ENCODE measurements at places on chromosomes 12 and 14.
A peak's percentile ranks its signal among the peaks of the same experiment; 100 is the strongest.

- DNase-seq, result peak; percentile 10
Measured at GRCh38 chr12:54358191-54358944, 5.9 kb downstream of the GPR84 start.

GRCh38 chr12:129404556-129404955 is 499.3 kb downstream of the TMEM132D start:
- DNase-seq, result no peak

DNA sequence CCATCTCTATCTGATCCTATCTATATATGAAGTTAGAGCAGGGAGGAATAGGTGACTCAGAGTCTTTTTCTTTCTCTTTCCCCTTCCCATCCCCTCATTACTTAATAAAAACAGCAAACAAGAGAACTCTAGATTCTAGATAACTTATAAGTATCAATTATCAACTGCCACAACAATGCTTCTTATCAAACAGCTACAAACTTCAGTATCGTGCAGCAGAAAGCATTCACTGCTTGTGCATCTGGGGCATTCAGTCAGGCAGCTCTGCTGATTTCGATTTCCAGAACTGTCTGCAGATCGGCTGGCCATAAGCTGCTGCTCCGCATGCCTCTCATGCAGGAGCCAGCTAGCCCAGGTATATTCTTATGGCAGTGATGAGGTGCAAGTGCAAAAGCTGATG is 19.4 kb downstream of the A2ML1 start:
- no peak for DNase-seq

DNA sequence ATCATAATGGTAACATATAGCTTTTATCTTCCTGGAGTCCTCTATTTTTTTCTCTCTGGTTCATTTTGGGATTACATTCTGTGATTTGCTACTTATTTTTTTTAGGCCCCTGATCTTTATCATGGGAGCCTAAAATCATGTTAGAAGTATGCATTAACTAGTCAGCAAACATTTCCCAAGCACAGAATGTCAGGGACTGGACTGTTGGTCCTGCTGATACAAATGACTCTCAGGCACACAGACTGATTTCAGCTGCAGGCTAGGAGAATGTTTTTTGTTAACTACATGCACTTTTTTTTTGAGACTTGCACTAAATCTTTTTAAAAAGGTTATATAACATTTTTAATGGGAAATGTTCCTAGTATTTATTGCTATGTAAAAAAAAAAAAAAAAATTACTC is 131.1 kb downstream of the ACSS3 start:
- DNase-seq, result no peak

GRCh38 chr14:105325716-105326567 is 11.4 kb downstream of the PACS2 start:
- DNase-seq, result no peak

GRCh38 chr14:35534873-35535482 is 1.0 kb downstream of the INSM2 start:
- peak; percentile 53 for DNase-seq

GRCh38 chr12:57694459-57695019 is 607 bp downstream of the OS9 start:
- no peak for DNase-seq

DNA sequence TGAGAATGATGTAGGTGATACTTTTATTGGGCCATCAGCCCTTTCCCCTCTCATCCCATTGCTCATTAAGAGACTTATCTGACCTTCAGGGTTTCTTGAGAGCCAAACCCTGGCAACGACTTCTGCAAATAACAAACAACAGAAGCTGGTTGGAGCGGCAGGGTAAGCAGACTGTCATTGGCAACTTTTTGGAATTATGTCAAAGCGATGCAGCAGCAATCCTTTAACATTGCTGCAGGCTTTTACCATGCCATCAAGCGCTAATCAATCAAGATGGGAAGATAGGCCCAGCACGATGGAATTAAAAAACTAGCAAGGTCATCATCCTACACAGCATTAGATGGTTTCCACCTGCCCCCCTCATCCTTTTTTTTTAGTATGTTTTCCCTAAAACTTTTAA is 406.1 kb upstream of the PDE3A start:
- DNase-seq, result no peak

GRCh38 chr12:71220260-71220659 is 62.5 kb upstream of the TSPAN8 start:
- no peak for DNase-seq

- DNase-seq, result no peak
Measured at GRCh38 chr14:50602035-50602434, 42.1 kb downstream of the ATL1 start.

GRCh38 chr14:52244997-52245396 is 22.5 kb upstream of the PTGDR start:
- DNase-seq, result no peak

DNA sequence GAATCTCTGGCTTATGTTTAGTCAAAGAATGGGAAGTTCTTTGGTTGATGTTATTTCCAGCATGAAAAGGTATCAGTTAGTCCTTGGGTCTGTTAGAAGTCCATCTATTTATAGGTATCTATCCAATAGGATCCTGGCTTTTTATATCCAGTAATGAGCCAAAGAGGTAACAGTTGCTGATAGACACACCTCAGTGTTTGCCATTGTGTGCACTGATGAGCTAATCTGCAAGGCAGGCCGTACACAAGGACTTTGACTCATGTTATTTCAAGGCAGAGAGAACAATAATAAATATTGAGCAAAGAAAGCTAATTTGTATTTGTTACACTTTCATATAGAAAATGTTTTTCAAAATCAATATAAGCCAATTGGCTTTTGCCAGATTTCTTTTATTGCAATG is 56.4 kb downstream of the GLT1D1 start:
- DNase-seq, result no peak

GRCh38 chr14:34911209-34912150 is 36.3 kb upstream of the BAZ1A start:
- no peak for DNase-seq

GRCh38 chr14:95490727-95491451 is 25.6 kb downstream of the SYNE3 start:
- DNase-seq, result no peak

- no peak for DNase-seq
Measured at GRCh38 chr14:65302571-65303189, 109.8 kb upstream of the FUT8 start.

DNA sequence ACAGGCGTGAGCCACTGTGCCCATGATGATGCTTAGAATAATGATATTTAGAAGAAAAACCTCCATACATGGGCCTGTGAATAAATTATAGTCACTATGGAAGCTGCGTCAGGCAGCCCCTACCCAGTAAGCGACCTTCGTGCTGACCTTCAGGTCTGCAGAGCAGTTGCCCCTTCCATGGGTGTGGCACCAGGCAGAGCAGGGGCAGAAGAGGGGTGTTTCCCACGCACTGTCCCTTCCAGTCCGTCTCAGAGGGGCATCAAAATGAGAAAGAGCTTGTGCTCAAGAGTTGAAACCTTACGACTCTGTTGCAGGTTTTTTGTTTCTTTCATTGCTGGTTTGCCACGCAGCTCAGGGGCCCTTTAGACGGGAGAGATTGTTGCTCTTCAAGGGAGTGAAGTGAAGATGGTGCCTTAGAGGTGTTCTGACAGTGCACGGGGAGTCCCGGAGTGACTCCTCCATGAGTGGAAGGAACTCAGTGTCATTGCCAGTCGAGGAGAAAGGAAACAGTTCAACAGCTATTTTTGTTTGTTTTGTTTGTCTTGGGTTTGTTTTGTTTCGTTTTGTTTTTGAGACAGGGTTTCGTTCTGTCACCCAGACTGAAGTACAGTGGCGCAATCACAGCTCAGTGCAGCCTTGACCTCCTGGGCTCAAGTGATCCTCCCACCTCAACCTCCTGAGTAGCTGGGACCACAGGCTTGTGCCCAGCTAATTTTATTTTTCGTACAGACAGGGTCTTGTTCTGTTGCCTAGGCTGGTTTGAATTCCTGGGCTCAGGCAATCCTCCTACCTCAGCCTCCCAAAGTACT is 13.9 kb downstream of the CKB start:
- no peak for DNase-seq

GRCh38 chr12:8603856-8604255 is 8.8 kb downstream of the AICDA start:
- no peak for DNase-seq

- DNase-seq, result peak; percentile 79
Measured at GRCh38 chr14:67837011-67837624, 17.5 kb downstream of the RAD51B start.

GRCh38 chr14:58638231-58639197 is 752 bp downstream of the DACT1 start:
- no peak for DNase-seq

GRCh38 chr12:65296508-65297265 is 18.2 kb downstream of the MSRB3 start:
- DNase-seq, result no peak

GRCh38 chr14:57052705-57053302 is 215.9 kb downstream of the EXOC5 start:
- DNase-seq, result no peak

DNA sequence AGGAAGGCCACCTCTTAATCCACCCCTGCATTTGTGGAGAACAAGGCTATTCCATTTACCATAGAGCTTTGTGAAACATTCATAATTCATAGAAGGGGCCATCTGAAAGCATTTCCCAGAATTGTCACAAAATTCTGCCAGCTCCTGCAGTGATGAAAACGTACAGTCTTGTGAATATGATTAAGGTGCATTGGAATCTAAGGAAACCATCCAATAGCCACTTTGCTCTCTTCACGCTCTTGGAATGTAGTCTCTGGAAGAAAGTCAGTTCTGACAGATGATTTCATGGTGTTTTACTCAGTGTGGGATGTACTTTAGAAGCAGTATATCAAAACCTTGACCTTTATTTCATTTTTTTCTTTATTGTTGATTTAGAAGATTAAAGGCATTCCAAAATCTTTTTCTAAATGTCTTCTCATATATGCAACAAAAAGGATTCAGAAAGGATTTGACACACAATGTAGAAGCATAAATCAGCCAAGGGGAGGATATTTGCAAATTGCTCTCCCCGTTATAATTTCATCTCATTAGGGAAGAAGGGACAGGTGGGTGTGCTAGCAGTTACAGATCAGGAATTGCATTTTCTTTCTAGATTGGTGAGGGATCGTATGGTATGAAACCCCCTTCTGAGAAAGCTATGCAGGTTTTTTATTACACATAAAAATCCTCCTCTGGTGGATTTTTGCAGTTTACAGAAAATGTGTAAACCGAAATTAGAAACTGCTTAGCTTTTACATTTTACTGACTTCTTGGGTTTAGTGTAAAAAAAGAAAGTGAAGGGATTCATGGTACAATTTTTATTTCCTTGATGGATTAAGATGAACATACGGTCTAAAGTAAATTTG is 390.2 kb downstream of the LRIG3 start:
- DNase-seq, result no peak

DNA sequence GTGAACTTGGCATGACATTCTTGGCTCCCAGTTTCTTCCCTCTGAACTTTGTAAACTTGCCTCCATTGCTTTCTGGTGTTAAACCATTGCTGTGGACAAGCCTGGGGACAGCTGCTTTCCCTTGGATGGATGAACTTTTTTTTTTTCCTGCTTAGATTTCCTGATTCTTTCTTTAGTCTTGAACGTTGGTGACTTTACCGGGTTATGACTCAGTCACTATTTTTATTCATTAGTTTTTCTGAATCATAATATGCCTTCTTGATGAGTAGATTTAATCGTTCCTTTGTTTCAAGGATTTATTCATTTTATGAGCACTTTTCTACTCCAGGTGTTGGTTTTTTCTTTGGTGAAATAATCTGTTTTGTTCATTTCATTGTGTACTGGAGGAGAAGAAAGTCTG is 155.0 kb upstream of the RTL1 start:
- DNase-seq, result no peak

GRCh38 chr12:82723093-82723492 is 36.4 kb downstream of the TMTC2 start:
- DNase-seq, result no peak

- no peak for DNase-seq
Measured at GRCh38 chr12:16012117-16012516, 101.0 kb downstream of the DERA start.

GRCh38 chr14:52077256-52077979 is 8.6 kb upstream of the NID2 start:
- no peak for DNase-seq

GRCh38 chr14:102213984-102214658 is 74.4 kb downstream of the WDR20 start:
- DNase-seq, result no peak

DNA sequence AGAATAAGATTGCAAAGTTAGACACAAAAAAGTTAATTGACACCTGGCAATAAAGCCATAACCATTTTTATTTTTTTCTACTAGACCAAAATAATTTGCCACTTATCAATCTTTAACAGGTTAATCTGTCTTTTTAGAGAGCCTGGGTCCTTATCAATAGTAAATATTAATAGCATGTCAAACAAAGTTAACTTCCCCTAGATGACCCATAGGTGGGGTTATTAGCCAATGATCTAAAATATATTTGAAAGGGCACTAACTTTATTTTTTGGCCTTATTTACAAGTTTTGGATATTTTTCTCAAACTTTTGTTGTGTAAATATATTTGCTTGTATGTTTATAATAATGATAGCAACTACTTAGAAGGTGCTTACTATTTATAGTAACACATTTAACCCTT is 3.9 kb downstream of the ANKRD33 start:
- no peak for DNase-seq

DNA sequence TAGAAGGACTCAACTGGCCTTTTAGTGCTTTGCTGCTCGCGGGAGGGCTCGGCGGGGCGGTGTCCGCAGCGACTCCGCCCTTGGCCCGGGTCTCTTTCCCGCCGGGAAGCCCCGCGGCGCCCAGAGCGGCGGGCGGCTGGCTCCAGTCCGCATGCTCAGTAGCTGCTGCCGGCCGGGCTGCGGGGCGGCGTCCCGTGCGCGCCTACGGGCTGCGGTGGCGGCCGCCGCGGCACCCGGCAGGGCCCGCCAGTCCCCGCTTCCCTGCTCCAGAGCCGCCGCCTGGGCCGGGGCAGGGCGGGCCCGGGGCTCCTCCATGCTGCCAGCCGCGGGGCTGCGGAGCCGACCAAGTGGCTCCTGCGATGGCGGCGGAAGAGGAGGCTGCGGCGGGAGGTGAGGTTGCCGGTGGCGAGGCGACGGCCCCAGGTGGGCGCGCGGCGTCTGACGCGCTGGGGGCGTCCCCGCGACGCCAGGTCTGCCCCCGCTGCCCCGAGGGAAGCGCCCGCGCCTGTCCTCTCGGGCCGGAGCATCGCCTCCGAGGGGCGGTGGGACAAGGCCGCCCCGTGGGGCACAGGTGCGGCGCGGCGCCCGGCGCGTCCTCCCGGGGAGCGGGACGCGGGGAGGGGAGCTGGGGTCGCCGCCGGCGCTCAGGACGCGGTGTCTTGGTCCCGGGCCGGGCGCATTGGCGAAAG is at the start of gene BMAL2:
BMAL2 (plus strand) TSS at position 123 of the 689 bp plus-strand sequence; CDS start at position 360, 237 bp downstream.
- DNase-seq, result peak; percentile 18

- DNase-seq, result no peak
Measured at GRCh38 chr12:88472775-88473174, 107.5 kb downstream of the KITLG start.

DNA sequence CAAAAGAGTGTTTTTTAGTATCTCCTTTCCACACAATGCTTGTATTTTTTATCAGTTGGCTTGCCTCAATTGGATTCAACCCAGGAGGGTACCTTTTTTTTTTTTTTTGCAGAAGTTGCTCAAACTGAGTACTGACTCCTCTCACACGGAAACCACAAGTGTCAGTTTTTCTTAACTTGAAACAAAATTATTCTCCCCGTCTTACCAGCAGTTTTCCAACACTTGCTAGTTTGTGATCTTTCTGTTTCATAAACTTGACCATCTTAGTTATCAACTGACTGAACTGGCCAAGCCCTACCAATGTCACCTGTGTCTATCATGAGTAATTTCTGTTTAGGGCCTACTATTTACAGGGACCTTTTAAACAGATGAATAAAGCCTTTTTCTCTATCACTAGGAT is 34.1 kb upstream of the ITPR2 start:
- DNase-seq, result no peak

- no peak for DNase-seq
Measured at GRCh38 chr12:44381341-44381740, 494.8 kb downstream of the NELL2 start.

- no peak for DNase-seq
Measured at GRCh38 chr12:111221062-111222026, 147.6 kb downstream of the PHETA1 start.
